ENCODE measurements at places on chromosomes 3 and 15.

- peak; percentile 17 for DNase-seq
These were observed 167.3 kb downstream of the SLCO3A1 start for GRCh38 chr15:92020804-92021203.

DNA sequence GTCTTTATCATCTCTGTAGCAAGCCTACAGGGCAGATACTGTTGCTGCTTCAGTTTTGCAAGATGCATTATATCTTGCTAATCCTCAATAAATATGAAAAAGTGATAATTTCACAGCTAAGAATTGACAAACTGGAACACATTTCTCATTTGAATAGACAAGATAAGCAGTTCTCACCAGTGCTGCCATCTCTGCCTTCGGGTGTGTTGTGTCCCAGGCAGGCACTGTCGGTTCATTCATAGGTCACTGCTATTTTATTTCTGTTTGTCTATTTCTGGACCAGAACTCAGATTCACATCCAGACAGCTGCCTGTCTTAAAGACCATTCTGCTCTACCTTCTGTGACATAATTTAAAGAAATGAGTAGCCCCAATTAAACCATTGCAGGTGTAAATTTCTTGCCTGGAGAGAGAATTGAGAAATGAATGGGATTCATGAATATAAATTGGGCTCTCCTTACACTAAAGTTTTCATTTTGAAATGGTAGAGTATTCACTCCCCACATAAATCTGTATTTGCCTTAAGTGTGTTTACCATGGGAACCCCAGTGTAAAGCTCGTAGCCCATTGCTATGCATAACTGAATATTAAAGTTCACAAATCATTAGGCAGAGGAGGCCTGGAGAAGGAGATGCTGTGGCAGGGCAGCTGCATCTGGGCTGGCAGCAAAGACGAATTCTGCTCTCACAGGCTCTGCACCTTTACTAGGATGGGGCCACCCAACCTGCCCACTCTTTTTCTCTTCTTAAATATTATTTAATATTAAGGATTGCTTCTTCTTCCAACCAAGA is 149.9 kb downstream of the ARPP21 start:
- DNase-seq: no peak

DNA sequence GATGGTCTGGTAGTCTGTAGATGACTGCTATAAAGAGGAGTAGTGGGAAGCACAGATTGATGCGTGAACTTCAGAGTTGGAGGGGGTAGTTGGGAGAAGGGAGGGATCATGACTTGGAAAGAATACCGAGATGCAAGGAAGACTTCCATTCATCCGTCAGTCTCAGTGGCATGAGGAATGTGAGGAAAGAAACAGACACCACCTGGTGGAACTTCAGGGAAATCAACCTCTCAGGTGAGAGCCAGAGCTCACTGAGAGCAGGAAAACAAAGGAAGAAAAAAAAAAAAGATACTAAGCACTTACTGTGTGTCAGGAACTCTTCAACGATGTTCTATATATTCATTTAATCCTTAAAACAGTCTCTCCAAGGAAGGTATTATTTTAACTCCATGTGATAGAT is 172.4 kb downstream of the OXSM start:
- DNase-seq: no peak

GRCh38 chr3:126466886-126467610 is 8.6 kb downstream of the ZXDC start:
- DNase-seq: no peak

DNA sequence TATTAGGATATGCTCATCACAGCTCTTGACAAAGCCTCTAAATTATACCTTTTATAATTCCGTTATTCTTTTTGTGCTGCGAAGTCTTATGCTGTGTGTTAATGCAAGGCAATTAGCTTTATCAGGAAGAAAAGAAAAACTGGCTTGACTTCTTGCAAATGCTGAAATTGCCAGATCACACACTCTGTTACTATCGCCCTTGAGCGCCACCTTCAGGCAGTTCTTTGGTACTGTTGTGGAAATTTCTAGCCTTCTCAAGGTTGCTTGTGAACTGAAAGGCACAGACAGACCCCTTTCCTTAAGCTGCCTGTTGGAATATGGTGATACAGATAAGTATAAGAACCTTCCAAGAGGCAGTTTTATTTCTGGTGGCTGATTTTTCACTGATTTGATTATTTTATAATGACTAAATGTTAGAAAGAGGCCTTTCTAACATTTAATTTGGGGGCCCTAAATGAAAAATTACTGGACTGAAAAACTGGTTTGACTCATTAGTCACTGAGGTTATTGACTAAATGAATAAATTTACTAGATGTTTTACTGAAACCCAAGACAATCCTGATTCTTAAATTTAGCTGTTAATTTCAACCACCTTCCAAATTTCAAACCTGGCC is 126.2 kb upstream of the RASGRP1 start:
- peak; percentile 78 for DNase-seq

DNA sequence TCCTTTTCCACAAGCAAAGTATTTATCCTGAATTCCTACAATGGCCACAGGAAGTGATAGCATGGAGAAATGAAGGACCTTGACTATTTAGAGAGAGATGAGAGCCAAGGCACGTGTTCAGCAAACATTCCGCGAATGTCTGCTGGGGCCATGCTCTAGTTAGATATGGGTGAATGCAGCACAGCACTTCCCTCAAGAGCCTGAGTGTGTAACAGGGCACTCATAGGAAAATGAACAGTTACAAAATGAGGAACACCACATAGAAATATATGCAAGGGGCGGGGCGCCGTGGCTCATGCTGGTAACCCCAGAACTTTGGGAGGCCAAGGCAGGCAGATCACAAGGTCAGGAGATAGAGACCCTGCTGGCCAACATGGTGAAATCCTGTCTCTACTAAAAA is 406.9 kb downstream of the NR2F2 start:
- no peak for DNase-seq

DNA sequence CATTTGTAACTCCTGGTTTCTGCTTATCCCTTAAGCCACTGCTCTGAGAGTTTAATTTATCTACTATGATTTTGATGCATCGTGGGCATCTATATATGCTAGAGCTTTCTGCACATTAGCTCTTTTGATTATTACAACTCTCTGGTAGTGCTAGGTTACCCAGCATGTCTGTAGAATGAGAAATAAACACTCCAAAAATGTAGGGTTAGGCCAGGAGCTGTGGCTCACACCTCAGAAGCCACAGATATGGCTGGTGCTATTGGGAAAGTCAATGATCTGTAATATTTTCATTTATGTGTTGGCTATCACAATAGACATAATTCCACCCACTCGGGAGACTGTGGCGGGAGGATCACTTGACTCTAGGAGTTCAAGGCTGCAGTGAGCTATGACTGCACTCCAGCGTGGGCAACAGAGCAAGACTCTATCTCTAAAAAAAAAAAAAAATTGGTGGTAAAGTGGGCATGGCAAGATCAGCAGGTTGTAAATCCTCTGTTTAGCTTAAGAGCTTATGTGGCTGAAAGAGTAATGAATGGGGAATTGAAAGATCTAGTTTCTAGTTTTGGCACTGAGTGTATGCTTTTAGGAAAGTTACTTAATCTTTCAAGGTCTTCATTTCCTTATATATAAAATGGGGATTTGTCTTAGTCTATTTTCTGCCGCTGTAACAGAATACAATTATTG is 6.3 kb downstream of the TIGIT start:
- DNase-seq: no peak

DNA sequence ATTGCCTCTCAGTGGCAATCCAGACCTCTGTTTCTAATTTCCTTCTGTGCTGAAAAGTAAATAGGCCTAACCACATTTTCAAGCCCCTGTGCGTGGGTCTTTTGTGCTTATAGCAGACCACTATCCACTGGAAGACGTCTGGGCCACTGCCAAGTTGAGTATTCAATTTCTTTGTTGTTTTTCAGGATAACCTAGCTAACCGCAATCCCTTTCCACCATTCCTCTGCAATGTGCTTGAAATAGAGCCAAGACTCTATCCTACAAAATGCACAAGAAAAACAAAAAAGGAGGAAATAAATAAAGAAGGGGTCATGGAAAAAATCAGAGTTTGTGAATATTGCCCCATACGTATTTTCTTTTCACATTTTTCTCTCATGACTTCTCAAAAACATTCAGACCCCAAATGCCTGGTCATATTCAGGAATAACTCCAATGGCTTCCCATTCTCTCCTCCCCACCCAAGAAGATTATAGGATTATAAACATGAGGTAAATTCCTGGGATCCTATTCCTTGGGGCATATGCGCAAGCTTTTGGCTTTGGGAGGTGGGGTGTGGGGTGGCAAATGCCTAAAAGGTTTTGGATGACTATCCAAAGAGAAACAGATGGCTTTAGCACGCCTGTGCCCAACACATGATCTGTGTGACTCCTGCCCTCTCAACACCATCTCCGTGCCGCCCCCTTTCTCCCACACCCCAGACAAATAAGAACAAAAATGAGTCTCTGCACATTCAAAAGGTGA is 217.9 kb upstream of the THBS1 start:
- DNase-seq: peak; percentile 100

GRCh38 chr3:133860519-133860918 is 35.2 kb downstream of the RAB6B start:
- no peak for DNase-seq

DNA sequence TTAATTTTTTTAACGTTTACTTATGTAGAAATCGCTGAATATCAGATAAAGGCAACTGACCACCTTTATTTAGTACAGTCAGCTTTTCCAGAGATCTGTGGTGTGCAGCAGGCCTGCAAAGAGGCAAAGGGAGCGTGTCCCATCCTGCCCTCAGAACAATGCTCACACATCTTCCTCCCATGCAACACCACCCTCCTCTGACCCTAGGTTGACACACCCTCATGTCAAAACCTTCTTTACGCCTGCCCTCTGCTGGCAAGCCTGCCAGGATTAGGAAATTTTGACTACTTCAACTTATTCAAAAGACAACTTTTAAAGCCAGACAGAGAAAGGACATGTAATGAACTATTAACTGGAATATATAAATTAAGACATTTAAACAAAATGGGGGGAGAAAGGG is 513.7 kb downstream of the FOXP1 start:
- peak; percentile 70 for DNase-seq

GRCh38 chr15:31481142-31481541 is 154.5 kb downstream of the KLF13 start:
- DNase-seq: no peak

DNA sequence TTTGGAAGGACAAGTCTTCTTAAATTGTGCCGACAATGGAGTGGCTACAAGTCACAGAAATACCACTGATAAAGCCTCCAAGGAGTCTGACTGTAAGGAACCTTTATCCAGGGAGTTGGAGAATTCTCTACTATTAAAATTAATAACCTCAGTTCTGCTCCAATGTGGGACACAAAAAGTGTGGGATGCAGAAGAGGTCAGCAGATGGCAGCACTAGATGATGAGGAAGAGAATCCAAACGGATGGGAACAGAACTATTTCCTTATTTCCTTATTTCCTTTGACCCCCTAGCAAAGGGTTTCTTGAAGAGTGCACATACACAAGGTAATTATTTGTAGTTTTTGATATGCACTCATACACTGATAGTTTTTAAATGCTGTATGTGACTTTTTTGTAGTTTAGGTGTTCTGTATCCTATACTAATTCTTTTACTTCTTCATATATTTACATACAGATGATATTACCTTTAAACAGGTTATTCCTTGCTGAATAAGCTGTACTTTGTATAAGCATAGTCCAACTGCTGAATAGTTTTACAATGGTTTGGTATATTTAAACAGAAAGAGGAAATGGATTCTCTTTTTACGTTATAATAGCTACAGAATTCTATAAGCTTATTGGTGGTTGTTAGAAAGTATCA is 25.6 kb upstream of the NLGN1 start:
- DNase-seq: peak; percentile 38

GRCh38 chr15:94503293-94503692 is 271.9 kb downstream of the MCTP2 start:
- DNase-seq: no peak
